ENCODE measurements at places on chromosomes 5 and 9.

DNA sequence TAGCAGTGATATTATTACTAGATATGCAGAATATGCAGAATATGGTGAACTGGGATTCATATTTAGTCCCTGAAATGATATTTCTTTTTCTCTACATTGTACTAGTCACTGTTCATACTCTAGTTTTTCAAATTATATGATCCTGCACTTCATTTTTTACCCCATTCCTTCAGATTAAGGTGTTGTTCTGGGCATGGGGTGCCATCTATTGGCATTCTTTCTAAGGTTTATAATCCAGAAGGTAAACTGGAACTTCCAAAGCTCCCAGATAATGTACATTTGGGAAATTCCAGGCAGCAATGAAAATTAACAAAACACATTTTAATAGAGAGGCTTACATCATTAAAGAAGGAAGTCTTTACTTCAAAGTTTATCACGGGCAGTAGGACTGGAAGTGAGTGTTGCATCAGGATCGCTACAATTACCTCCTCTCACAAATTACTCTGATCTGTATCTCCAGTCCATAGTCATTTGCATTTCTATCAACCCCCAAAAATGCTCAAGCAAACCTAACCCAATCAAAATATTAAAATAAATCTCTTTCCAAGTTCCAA, 12.5 kb downstream of the RFX3 start:
- DNase-seq: no peak

DNA sequence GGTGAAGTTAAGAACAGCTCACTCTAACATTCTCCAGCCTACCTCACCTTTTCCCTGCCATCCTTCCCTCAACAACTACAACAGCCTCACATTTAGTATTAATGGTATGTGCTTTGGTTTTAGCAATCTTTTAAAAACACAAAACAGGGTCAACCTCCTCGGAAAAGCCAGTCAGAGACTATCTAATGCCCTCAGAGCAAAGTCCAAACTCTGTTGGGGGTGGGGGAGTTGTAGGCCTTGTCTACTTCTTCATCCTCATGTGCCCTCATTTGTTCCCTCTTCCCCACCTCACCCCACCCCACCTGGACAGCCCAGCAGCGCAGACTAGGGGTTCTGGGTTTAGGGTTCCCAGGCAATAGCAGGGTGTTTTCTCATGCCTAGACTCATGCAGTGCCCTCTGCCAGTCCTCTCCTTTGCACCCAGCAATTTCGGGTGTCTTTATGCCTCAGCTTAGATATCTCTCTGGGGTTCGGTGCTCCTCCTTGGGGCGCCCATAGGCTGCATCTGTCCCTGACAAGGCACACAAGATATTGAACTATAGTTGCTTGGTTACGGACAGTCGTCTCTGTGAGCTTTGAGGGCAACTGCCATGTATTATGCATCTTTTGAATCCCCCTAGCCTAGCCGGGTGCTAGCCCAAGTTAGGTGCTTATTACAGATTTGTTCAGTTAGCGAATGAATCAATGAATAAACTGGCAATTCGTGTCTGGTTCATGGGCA, 762 bp upstream of the TCOF1 start:
- DNase-seq: no peak

GRCh38 chr5:161847941-161848391, at the start of gene GABRA1:
Gene GABRA1, plus strand, starts transcription at chr5:161848120. Its CDS starts 2,691 bp downstream, at chr5:161850811.
- DNase-seq: no peak

DNA sequence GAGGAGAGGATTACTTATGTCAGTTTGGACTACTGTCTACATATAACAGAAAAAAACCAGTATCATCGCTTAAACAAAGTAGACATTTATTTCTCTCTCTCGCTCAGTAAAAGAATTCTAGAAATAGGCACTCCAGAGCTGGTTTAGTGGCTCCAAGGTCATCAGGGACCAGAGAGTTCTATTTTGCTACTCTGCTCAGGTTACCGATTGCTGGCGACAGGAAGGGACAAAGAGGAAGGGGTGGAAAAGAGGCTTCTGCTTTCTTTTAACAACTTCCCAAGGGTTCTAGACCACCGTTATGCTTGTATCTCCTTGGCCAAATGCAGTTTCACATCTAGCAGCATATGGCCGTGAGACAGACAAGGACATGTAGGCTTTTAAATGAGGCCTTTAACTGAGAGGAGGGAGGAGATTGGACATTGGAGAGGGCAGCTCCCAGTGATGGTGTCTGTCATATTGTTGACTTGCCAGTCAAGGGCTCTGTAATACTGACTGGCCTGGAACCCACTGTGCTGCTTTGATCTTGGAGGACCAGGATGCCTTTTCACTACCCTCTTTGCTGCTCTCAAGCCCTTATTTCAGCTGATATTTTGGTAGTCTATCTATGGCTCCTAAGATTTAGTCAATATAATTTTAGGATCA, 15.6 kb upstream of the DCP2 start:
- no peak for DNase-seq

DNA sequence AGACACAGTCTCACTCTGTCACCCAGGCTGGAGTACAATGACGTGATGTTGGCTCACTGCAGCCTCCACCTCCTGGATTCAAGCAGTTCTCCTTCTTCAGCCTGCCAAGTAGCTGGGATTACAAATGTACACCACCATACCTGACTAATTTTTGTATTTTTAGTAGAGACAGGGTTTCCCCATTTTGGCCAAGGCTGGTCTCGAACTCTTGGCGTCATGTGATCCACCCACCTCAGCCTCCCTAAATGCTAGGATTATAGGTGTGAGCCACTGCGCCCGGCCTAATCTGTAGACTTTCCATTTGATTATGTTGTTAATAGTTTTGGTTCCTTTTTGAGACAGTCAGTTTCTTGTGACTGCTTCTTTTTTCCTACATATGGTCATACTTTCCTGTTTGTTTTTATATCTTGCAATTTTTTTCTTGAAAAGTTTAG, 31.0 kb downstream of the MTREX start:
- no peak for DNase-seq

GRCh38 chr5:40429258-40430100, 250.2 kb upstream of the PTGER4 start:
- no peak for DNase-seq

DNA sequence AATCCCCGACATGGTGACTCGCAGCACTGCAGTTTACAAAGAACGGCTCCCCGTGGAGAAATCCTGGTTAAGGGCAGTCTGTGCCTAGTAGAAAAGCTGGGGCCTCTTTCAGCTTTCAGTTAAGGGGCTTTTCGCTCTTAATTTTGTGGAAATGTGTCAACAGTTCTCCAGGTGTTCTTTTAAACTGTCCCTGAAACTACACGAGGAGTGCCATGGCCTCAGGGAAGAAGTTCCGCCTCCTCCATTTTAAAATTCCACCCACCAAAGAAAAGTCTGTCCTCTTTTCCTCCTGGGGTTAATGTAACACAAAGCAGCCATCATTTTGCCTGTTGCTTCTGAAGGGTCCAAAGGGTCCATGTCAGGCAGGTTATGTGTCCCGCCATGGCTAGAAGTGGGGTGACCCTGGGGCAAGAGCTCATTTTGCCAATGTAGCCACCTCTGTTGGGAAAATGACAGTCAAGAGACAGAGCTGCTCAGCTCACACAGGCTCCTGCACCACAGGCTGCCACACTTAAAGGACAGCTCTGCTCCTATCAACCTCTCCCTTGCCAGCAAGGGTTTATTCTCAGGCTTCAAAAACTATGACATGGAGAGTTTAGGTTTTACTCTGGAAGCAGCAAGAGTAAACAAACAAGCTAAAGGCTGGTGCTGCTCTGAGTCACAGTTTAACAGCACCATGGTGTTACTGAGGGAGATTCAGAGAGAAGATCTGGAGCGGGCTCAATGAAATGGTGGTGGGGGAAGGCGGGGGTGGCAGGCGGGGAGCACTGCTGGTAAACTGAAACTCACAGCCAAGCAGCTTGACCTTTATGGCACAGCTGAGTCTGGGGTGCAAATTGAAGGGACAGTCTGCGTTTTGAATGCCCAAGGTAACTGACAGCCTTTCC, 3.2 kb downstream of the WHRN start:
- no peak for DNase-seq

GRCh38 chr5:133035224-133035623, 8.9 kb upstream of the ZCCHC10 start:
- DNase-seq: no peak

GRCh38 chr9:91474656-91475055, 51.0 kb upstream of the NFIL3 start:
- DNase-seq: no peak

DNA sequence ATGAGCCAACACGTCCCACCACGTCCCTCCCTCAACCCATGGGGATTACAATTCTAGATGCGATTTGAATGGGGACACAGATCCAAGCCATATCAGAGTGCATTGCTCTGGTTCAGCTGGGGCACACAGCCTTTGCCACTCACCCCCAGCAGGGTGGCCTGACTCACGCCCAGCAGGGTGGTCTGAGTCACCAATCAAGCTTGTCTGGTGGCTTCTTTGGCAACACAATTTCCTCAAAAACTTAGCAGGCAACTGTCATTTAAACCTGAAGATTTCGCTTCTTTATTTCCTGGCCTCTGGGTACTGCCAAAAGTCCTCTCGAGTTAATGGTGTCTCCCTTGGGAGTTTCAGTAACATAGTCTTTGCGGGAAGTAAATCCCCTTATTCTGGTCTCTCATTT, 16.3 kb upstream of the SEMA5A start:
- no peak for DNase-seq

DNA sequence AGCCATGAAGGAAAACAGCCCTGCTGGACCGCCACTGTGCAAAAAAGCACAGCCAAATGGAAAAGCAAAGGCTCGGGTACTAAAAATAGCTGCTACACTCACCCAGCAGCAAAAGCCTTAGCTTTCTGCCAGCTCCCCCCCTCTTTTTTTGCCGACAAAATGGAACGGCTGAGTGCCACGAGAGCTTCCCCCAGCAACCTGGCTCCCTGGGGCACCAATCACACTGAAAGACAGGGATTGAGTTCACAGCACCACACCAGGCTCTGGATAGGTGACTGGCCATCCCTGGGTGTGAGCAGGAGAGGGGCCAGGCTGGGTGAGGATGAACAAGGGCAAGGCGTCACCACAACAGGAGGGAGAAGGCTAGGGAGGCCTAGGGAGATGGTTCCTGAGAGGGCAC, 66.7 kb downstream of the SIL1 start:
- no peak for DNase-seq

DNA sequence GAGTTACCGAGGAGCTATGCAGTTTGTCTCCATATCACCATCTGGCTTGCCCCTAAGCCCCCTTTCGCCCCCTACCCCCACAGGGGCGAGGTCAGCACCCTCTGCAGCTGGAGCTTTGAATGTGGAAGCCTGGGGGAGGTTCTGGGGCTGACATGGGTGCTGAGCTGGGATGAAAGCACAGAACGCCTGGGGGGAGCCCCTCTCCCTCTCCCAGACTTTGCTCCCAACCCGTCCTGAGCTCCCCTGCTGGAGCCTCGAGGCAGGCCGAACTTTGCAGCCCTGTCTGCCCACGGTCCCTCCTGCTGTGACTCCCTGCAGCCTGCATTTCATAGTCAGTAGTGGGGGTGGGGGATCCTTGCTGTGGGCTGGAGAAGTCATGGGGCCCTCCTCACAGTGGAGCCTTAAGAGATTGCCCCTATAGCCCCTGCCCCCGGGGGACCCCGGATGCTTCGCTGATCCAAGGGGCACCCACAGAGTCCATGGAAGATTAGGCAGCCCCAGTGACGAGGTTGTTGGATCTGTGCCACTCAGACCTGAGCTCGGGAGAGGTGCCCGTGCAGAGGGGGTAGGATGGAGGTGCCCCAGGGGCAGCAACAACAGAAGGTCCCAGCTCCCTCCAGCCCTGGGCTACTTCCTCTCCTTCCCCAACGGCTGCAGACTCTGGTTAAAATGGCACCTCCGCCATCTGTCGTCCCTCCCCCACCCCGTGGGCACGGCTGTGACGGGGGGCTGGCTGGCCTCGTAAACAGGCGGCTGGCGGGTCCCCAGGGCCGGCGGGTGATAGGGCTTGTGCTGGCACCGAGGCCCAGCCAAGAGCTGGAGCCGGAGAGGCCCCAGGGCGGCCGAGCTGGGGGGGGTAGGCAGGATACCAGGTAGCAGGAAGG, 162.0 kb downstream of the C9orf50 start:
- peak; percentile 72 for DNase-seq

DNA sequence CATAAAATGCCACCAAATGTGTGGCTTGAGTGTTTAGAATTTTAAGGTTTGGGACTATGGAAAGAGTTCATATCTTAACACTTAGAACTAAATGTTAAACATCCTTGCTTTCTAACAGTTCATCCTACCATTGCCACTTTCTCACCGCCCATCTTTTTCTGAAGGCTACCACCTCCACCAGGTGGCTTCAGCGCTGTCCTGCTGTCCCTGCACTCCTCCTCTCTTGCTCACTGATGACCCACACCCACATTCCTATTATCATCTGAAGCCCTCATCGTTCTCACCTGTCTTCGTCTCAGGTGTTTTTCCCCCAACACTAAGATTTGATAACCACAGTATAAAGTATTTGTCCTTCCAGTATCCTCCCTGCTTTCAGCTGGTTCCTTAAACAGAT, 7.4 kb downstream of the MEGF10 start:
- DNase-seq: no peak
